ENCODE measurements at places on chromosomes 4 and X.

- H3K36me3 ChIP-seq, result peaks cover 18% of the 10 kb centered on the region
- peaks cover 3% of the 10 kb centered on the region for H3K4me1 ChIP-seq
- H3K27me3 ChIP-seq, result no peaks in the 10 kb centered on the region
- H3K27ac ChIP-seq, result peak overlapping the region; percentile 46
Observed at GRCh38 chrX:16711893-16712547, 449 bp downstream of the CTPS2 start.

GRCh38 chr4:21901281-21901680 lies 47.3 kb downstream of the KCNIP4 start:
- DNase-seq, result no peak
- H3K36me3 ChIP-seq, result no peaks in the 10 kb centered on the region
- no peaks in the 10 kb centered on the region for H3K4me1 ChIP-seq
- H3K4me3 ChIP-seq, result no peak overlapping the region
- no peaks in the 10 kb centered on the region for H3K27me3 ChIP-seq

- H3K36me3 ChIP-seq, result no peaks in the 10 kb centered on the region
- DNase-seq, result no peak
- H3K4me3 ChIP-seq, result no peak overlapping the region
- H3K27me3 ChIP-seq, result no peaks in the 10 kb centered on the region
Observed at GRCh38 chr4:101242441-101242840, 104.9 kb downstream of the PPP3CA start.

GRCh38 chr4:41873380-41874295 lies 61.6 kb upstream of the TMEM33 start:
- no peak for DNase-seq
- H3K27ac ChIP-seq, result no peak overlapping the region
- no peaks in the 10 kb centered on the region for H3K36me3 ChIP-seq
- H3K4me1 ChIP-seq, result peaks cover 4% of the 10 kb centered on the region

DNA sequence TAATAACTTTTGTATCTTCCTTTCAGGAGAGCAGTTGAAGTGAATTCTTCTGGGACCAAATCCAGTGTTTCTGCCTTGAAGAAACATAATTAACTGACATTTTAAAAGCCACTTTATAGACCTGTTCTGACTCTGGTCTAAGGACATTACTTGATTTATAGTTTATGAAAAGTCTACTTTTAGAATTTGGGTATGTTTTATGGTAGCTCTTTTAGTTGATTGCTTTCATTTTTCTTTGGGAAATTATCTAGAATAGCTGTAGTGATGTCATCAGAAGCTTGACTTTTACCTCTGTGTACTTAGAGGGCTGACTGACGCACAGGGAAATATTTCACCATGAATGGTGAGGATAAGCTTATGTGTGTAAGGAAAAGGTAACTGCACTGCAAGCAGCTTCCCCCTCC lies 131.8 kb upstream of the LIMCH1 start:
- peaks cover 6% of the 10 kb centered on the region for H3K4me1 ChIP-seq
- no peak overlapping the region for H3K4me3 ChIP-seq
- no peak for DNase-seq
- no peaks in the 10 kb centered on the region for H3K36me3 ChIP-seq
- H3K27me3 ChIP-seq, result no peaks in the 10 kb centered on the region
- no peak overlapping the region for H3K27ac ChIP-seq

DNA sequence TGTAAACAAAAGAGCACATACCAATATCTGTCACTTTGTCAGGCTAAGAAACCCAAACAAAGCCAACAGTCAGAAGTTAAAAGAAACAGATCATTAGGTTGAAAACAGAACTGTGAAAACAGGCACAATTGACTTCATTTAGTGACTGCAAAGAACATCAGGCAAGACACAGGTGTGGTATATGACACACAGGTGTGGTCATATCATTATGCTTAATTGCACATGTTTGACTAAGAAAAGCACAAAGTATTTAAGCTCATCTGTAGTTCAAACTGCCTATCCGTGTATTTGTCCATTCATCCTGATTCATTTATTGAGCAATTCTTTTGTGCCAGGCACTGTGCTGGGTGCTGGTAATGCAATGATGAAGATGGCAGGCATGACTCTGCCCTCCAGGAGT lies 150.7 kb downstream of the DEFB131A start:
- H3K36me3 ChIP-seq, result no peaks in the 10 kb centered on the region
- H3K4me3 ChIP-seq, result no peak overlapping the region
- H3K4me1 ChIP-seq, result peaks cover 2% of the 10 kb centered on the region
- no peak overlapping the region for H3K27ac ChIP-seq
- no peak for DNase-seq

DNA sequence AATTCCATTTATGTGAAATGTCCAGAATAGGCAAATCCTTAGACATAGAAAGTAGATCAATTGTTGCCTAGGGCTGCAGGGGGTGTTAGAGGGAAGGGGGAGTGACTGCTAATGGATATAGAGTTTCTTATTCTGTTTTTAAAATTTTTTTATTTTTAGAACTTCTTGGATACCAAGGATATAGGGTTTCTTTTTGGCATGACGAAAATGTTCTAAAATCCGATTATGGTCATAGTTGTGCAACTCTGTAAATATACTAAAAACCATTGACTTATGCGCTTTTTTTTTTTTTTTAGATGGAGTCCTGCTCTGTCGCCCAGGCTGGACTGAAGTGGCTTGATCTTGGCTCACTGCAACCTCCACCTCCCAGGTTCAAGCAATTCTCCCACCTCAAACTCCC lies 125.2 kb upstream of the USP9X start:
- H3K4me1 ChIP-seq, result no peaks in the 10 kb centered on the region
- no peak for DNase-seq
- no peak overlapping the region for H3K4me3 ChIP-seq
- H3K36me3 ChIP-seq, result no peaks in the 10 kb centered on the region

GRCh38 chrX:140508958-140509357 lies 4.1 kb upstream of the SOX3 start:
- H3K4me1 ChIP-seq, result peaks cover 10% of the 10 kb centered on the region
- no peak overlapping the region for H3K4me3 ChIP-seq
- H3K27ac ChIP-seq, result no peak overlapping the region
- H3K36me3 ChIP-seq, result no peaks in the 10 kb centered on the region
- DNase-seq, result no peak
- H3K27me3 ChIP-seq, result peaks cover 29% of the 10 kb centered on the region

- no peak overlapping the region for H3K27ac ChIP-seq
- H3K4me1 ChIP-seq, result no peaks in the 10 kb centered on the region
- no peak for DNase-seq
- no peaks in the 10 kb centered on the region for H3K27me3 ChIP-seq
Observed at GRCh38 chr4:150315691-150316090, 237.4 kb downstream of the DCLK2 start.

DNA sequence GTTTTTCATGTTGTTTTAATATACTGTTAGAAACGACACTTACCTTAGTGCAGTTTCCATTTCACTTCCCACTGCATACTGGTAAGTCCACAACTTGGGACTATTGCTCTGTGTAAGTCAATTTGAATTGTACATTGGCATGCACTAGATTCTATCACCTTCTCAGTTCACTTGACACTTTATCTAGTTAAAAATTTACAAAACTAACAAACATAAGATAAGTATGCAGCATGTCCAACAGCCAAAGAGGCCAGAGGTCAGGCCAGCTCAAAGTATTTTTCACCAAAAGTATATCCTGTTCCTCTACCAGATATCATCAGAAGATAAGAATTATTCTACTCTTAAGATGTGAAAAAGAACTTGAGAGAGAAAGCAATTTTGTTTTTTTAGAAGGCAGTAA lies 75.9 kb downstream of the QRFPR start:
- no peaks in the 10 kb centered on the region for H3K36me3 ChIP-seq
- no peaks in the 10 kb centered on the region for H3K4me1 ChIP-seq
- no peak overlapping the region for H3K4me3 ChIP-seq
- no peak for DNase-seq

DNA sequence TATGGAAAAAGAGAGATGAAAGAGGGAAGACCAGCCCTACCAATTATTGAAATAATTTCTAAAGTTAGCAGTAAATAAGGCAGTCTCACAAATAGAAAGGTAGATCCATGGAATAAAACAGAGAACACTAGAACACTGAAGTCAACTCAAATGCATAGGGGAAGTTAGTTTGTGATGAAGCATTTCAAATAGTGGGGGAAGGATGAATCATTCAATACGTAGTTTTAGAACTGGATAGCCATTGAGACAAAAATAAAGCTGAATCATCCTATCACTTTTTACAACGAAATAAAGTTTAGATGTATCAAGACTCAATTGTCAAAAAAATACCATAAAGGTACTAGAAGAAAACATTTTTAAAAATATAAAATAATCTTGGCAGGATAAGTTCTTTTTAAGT lies 143.2 kb upstream of the DGKK start:
- no peak overlapping the region for H3K4me3 ChIP-seq
- no peaks in the 10 kb centered on the region for H3K27me3 ChIP-seq
- no peak for DNase-seq
- no peaks in the 10 kb centered on the region for H3K36me3 ChIP-seq
- H3K27ac ChIP-seq, result no peak overlapping the region
- no peaks in the 10 kb centered on the region for H3K4me1 ChIP-seq

DNA sequence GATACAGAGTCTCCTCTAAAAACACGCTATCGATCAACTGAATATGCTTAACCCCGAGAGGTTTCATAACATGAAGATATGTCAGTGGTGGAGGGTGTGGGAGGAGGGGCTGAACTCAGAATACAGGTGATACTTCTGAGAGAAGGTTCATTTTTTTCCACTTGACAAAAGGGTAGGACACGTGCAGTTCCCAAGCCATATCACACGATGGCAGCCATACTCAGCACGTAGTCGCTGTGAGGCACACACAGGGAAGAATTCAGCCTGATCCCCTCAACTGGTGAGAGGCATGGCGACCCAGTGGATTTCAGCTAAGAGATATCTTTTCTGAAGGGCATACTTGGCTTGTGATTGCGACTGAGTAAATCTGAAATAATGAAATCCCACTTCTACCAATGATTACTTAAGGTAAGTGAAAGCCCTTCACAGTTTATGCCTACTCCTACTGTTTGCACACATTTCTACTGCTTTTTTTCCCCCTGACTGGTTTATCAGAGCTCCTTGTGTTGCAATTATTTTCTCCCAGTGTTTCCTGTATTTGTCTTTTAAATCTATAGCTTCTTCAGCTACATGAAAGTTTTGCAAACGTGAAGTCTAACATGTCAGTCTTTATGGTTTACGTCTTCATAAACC lies 133.1 kb downstream of the CORIN start:
- no peaks in the 10 kb centered on the region for H3K4me1 ChIP-seq
- DNase-seq, result peak; percentile 42
- H3K36me3 ChIP-seq, result no peaks in the 10 kb centered on the region
- no peak overlapping the region for H3K4me3 ChIP-seq

GRCh38 chrX:3216581-3217180 lies 129.8 kb downstream of the MXRA5 start:
- H3K4me3 ChIP-seq, result no peak overlapping the region
- H3K27ac ChIP-seq, result no peak overlapping the region
- DNase-seq, result no peak

DNA sequence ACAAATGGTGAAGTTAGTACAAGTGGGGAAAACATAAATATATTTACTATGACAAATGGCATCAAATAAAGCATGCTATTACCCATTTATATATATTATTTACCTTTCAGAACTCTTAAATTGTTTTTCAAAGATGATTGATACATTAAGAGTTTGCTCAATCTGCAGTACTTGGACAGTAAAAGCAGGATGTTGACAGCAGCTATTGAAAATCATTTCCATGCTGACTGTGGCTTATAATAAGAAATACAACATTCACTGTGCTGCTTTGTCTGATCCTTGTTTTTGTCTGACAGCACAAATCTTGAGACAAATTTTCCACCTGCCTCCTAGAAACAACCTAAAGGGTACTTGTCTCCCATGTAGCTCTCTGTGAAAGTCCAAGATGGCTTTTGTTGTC lies 134.1 kb upstream of the FAT1 start:
- no peak for DNase-seq
- no peak overlapping the region for H3K4me3 ChIP-seq
- H3K4me1 ChIP-seq, result no peaks in the 10 kb centered on the region
- no peaks in the 10 kb centered on the region for H3K36me3 ChIP-seq
- no peak overlapping the region for H3K27ac ChIP-seq
- H3K27me3 ChIP-seq, result no peaks in the 10 kb centered on the region

GRCh38 chr4:79431839-79432238 lies 23.8 kb upstream of the GK2 start:
- H3K4me3 ChIP-seq, result no peak overlapping the region
- H3K36me3 ChIP-seq, result no peaks in the 10 kb centered on the region
- no peak overlapping the region for H3K27ac ChIP-seq
- no peaks in the 10 kb centered on the region for H3K27me3 ChIP-seq
- H3K4me1 ChIP-seq, result no peaks in the 10 kb centered on the region

DNA sequence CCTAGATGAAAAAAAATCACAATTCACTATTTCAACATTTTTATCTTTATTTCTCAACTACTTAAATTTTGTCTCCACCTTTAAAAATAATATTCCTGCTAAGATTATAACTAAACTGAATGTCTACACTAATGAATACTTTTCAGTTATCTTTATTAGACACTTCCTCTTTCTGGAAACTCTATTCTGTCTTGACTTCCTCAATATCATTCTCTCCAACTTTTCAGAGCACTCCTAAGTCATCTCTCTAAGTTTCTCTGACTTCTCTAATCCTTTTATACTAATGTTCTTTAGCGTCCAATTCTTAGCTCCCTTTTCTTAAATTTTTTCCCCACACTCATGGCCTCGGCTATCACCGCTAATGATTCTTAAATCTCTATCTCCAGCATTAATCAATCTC lies 374.2 kb downstream of the FBXO8 start:
- H3K4me3 ChIP-seq, result no peak overlapping the region
- no peak for DNase-seq
- no peaks in the 10 kb centered on the region for H3K27me3 ChIP-seq
- H3K36me3 ChIP-seq, result no peaks in the 10 kb centered on the region

DNA sequence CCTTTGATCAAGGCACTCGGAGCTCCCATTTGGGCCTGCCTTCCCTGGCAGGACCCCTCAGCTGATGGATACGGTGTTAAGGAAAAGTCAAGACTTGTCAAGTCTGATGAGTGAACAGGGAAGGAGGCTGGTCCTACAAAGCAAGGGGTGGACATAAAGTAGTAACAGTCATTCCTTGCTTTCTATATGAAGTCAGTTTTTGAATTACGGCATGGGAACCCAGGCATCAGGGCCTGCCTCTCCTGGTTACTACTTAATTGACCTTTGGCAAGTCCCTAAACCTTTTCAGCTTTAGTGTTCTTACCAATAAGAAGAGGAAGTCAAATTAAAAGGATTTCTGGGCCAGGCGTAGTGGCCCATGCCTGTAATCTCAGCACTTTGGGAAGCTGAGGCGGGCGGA lies 7.0 kb downstream of the CHST7 start:
- H3K36me3 ChIP-seq, result no peaks in the 10 kb centered on the region
- H3K4me3 ChIP-seq, result no peak overlapping the region
- peaks cover 12% of the 10 kb centered on the region for H3K4me1 ChIP-seq
- H3K27me3 ChIP-seq, result no peaks in the 10 kb centered on the region
- DNase-seq, result no peak
